Cardiac septum (tissue), 1 donor: ENCODE measurements at places on chromosomes 7 and 10. TPM values are rescaled to one million over a fixed set of nuclear protein-coding genes. Genes with fewer than 3 reads are reported as not detected.

DNA sequence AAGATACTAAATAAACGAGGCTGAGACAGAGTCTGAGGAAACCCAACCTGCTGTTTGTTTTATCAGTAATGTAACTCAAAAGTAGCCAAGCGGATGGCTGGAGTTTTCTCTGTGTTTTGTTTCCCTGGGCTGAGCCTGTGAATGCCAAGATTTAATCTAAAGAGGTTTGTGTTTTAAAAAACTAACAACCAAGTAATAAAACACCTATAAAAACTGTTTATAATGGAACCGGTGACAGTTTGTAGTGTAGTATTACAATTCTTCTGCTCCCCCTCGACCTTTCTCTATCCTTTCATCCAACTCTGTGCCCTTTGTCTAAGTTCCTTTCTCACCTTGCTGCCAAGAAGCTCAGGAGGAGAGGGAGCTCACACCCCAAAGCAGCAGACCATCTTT lies 2.6 kb upstream of the KAT6B start:
- no peak for DNase-seq

The SVOPL gene
- not detected for total RNA-seq

The SMO gene
- 4.7 TPM for total RNA-seq

The PAX4 gene
- total RNA-seq: not detected

GRCh38 chr10:104099941-104100340 lies 14.3 kb upstream of the COL17A1 start:
- DNase-seq: no peak

DNA sequence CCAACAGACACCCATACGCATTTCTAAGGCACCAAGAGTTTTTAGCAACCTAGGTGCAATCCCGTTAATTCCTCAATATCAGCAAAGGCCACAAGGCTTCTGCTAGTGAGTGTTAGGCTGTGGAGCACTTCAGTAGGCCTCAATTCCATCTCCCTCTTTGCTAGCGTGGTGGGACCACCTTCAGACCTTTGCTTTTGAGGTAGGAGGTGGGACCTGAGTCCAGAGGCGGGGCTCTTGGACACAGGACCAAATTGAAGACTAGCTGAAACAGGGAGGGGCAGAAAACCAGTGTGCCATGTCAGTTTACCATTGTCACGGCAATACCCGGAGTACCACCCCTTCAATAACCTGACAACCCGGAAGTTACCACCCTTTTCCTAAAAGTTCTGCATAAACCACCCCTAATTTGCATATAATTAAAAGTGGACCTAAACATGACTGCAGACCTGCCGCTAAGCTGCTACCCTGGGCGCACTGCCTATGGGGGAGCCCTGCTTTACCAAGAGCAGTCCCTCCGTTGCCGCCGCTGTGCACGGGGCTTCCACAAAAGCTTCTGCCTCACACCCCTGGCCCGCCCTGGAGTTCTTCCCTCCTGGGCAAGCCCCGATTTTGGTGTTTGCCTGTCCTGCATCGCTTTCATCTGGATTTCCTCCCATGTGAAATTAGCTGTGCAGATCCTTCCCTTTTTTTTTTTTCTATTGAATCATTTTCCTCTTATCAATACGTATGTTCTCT lies 41.1 kb upstream of the EN2 start:
- no peak for DNase-seq

DNA sequence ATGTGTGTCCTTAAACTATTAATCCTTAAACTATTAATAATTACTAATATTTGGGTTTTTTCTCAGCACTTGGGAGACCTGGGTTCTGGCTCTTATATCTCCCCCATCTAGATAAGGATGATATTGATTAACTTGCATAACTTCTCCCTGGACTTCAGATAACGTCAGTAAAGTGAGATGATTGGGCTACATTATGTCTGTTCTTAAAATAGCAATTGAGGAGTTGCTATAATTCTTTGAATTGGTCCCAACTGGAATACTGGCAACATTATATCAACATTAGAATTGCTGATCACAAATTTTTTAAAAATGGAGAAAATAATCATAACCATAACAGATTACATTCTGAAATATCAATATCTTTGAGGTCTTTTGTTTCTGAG lies 1.9 kb downstream of the APBB1IP start:
- no peak for DNase-seq

- no peak for DNase-seq
Observed at GRCh38 chr7:79176859-79177477, 276.5 kb downstream of the MAGI2 start.

The ACHE gene
- total RNA-seq: 2.1 TPM

The ANK3 gene
- 173 TPM for total RNA-seq

The PAPOLB gene
- 0.05 TPM for total RNA-seq

- no peak for DNase-seq
Observed at GRCh38 chr10:7475939-7476338, 65.1 kb upstream of the SFMBT2 start.

- DNase-seq: no peak
Observed at GRCh38 chr7:55252386-55252785, 112.8 kb upstream of the LANCL2 start.

DNA sequence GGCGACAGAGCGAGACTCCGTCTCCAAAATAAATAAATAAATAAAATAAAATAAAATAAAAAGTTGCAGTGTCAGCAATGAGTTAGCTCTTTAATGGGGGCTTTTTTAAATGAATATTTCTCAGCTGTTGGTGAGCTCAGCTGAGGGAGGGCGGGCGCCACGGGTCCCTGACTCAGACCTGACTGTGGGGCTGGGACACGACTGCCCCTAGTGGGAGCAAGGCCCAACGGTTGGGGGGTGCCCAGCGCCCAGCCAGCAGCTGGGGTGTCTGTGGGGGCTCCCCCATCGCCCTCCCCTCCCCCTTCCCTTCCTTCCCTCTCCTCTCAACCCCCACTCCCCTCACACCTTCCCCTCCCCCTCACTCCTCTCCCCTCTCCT lies 46.6 kb downstream of the PWWP2B start:
- no peak for DNase-seq

- DNase-seq: no peak
Observed at GRCh38 chr10:98463016-98463415, 16.3 kb upstream of the HPS1 start.

GRCh38 chr10:22712956-22713852 lies 1.2 kb downstream of the PIP4K2A start:
- no peak for DNase-seq

GRCh38 chr7:131581241-131582051 lies 25.0 kb upstream of the PODXL start:
- DNase-seq: peak; percentile 93

DNA sequence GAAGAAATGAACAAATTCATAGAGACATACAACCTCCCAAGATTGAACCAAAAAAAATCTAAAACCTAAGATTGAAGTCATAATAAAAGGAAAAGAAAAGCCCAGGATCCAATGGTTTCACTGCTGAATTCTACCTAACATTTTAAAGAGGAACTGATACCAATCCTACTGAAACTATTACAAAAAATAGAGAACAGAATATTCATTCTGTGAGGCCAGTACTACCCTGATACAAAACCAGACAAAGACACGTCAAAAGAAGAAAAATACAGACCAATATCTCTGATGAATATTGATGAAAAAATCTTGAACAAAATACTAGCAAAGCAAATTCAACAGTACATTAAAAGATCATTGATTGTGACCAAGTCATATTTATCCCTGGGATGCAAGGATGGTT lies 128.5 kb upstream of the STEAP1 start:
- DNase-seq: no peak

DNA sequence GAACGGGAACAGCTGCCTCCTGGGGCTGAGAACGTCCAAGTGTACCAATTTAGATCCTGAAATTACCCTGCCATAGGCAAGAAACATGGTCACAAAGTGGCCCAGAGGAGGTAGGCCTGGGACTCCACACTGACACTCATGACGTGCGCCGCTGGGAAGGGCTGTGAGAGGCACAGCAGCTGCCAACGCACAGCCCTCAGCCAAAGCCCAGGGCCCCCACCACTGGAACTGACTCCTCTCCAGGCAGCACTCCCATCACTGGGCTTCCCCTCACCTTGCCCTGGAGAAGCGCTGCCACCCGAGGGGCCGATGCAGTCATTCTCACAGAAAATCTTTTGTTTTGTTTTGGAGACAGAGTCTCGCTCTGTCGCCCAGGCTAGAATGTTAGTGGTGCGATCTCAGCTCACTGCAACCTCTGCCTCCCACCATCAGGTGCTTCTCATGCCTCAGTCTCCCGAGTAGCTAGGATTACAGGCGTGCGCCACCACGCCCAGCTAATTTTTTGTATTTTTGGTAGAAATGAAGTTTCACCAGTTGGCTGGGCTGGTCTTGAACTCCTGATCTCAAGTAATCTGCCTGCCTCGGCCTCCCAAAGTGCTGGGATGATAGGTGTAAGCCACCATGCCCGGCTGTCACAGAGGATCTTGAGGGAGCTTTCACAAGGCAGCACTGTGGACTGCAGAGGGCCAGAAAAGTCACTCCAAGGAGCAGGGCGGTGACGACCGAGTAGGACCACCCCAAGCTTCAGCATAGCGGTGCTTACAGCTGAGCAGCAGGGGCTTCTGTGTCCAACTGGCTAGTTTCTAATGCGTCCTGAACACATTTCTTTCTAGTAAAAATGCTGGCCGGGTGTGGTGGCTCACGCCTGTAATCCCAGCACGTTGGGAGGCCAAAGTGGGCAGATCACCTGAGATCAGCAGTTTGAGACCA lies 13.5 kb downstream of the GUSB start:
- no peak for DNase-seq

DNA sequence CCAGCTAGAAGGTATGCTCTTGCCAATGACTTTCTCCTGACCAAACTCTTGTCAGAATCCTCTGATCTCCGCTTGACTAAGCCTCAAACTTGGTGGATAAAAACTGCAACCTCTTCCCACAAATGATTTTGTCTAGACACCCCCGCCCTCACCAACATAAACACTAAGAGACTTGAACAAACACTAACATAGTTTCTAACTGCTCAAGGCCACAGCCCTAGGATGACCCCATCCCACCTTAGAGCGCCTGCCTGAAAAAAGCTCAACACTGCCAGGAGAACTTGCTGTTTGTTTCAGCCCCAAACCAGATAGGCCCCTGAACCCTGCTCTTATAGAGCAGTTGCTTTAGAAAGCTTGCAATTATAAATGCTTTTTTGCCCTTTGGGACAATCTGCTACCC lies 71.8 kb downstream of the LRRN3 start:
- no peak for DNase-seq

The SUN3 gene
- not detected for total RNA-seq

DNA sequence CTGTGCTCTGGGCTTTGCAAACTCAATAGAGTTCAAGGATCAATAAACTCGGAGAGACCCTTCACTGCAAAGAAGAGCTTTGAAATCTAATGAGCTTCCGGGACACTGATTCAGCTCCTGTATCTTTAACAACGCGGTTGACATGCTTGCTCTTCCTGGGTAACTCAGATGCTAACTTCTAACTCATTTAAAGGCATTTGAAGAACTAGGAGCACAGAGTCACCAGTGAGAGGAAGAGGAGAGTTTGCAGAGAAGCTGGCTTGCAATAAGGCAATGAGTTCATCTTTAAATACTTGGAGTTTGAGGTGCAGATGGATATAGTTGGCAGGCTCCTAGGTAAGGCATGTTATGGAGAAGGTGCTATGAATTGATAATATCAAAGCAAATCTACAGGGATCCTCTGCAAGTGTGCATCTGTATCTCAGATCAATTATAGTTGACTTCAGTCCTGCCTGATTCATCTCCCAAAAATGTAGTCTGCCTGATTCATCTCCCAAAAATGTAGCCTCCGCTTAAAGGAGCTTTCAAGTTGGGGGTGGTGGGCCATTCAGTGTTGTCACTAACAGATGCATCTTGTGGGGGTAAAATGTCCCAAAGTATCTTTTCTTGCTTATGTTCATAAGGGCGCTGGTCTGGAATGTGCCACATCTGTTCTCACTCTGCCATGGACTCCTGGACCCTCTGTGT lies 182.5 kb upstream of the PRSS58 start:
- DNase-seq: no peak

- no peak for DNase-seq
Observed at GRCh38 chr10:79082035-79082373, 13.2 kb downstream of the ZMIZ1 start.

- DNase-seq: no peak
Observed at GRCh38 chr7:128393526-128394330, 16.1 kb downstream of the IMPDH1 start.

DNA sequence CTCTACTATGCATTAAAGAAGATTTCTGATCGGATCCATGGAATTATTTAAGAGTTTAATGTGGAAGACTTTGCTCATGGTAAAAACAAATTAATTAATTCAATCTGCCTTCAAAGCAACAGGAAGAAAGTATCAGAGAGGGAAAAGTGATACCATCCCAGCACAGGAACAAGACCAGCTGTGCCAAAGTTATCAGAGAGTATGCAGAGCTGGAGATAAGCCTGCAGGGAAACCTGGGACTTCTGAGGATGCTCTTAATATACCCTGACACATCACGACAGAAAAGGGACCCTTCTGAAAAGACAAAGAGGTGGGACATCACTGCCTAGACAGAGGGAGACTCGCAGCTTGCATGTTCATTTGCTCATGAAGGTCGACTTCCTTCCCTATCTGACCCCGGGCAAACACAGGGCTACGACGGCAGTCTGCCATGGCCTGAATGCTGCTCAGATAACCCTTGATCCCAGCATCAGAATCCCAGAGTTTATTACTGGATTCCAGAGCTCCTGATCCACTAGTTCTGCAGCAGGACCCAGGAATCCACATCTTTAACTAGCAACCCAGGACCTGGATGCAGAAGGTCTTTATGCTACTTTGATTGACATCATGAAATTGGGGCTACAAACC lies 29.5 kb downstream of the FAM171A1 start:
- DNase-seq: no peak

- DNase-seq: peak; percentile 83
Observed at GRCh38 chr10:97914837-97915211, 65.2 kb downstream of the GOLGA7B start.

The PROSER2 gene
- 1.3 TPM for total RNA-seq

DNA sequence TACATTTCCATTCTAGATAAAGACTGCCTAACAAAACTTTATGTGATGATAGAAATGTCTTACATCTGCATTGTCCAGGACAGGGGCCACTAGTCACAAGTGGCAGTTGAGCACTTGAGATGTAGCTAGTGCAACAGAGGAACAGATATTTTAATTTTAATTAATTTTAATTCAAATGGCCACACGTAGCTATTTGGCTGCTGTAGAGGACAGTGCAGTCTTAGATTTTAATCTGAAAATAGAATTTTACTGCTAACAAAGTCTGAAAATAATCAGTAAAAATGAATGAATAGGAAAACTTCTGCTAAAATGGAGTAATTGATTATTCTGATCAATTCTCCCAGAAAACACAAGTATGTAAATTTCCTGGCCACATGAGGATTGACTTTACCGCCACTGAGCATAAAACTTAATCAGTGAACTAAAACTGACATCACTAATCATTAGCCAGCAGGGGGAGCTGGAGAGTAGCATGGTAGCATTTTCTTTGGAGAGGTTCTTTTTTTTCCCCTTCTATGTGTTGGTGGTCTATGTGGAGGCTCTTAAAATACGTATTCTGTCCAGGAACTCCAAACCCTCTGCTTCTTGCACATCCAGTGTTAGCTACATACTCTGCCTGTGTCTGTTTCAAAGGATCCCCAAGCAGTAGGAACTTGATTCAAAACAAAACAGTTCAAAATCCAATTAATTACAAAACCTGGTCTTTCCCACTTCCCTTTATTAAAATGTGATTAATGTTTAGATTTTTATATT lies 52.1 kb downstream of the TSPAN12 start:
- DNase-seq: no peak
